ENCODE measurements at places on chromosomes 1 and 21.

- peak; percentile 55 for DNase-seq
Measured at GRCh38 chr1:54081306-54082270, 28.2 kb downstream of the TCEANC2 start.

- DNase-seq = no peak
Measured at GRCh38 chr1:233024199-233024598, 73.8 kb downstream of the NTPCR start.

DNA sequence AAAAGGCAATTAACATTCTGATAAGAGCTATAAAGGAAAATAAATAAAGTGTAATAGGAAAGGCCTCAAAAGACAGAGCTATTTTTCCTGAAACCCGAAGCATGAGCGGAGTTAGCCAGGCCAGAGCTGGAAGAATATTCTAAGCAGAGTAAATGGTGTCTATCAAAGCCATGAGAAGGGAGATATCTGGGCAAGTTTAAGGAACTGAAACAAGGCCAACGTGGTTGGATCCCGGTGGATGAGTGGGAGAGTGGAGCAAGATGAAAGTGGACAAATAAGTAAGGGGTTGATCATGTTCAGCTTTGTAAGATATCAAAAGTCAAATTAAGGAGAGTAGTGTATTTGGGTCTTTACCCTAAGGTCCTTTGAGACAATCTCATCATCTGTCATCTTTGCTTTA is 234.0 kb downstream of the TM2D1 start:
- DNase-seq = no peak

- DNase-seq = no peak
Measured at GRCh38 chr1:50349242-50349565, 74.0 kb downstream of the DMRTA2 start.

- DNase-seq = peak; percentile 40
Measured at GRCh38 chr21:40143822-40144525, 276.7 kb downstream of the PCP4 start.

DNA sequence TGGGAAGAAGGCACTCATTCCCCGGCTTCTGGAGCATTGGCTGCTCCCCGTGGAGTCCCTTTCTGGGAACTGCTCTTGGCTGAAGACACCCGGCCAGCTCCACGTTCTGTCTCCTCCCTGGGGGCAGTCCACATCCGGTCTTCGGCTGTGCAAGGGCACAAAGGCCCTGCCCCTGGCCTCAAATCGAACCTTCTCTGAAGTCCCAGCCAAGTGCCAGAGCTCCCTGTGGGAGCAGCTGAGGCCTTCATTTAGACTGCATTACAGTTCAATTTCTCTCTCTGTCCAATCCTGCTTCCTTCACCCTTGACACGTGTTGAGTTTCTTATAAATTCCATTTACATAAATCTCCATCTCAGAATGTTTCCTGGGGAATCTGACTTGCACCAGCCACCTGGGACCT is 132.9 kb upstream of the POU3F1 start:
- no peak for DNase-seq

DNA sequence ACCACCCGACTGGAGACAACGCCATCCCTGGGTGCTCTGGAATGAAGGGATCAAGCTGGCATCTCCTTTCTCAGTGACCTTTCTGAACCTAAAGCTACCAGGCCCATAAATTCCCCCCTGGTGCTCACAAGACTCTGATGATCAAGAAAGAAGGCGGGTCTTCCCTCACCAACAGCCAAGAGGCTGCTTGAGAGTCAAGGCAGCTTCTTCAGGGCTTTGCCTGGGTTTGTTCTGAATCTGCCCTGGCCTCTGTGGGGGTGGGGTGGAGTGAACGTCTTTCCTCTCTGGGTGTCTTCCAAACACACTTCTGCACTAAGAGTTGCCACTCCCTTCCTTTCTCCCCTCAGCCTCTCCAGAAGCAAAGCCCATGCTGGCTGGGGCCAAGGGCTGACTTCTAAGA is 36.1 kb downstream of the CD247 start:
- no peak for DNase-seq

GRCh38 chr1:7117399-7118281 is 332.4 kb downstream of the CAMTA1 start:
- no peak for DNase-seq

DNA sequence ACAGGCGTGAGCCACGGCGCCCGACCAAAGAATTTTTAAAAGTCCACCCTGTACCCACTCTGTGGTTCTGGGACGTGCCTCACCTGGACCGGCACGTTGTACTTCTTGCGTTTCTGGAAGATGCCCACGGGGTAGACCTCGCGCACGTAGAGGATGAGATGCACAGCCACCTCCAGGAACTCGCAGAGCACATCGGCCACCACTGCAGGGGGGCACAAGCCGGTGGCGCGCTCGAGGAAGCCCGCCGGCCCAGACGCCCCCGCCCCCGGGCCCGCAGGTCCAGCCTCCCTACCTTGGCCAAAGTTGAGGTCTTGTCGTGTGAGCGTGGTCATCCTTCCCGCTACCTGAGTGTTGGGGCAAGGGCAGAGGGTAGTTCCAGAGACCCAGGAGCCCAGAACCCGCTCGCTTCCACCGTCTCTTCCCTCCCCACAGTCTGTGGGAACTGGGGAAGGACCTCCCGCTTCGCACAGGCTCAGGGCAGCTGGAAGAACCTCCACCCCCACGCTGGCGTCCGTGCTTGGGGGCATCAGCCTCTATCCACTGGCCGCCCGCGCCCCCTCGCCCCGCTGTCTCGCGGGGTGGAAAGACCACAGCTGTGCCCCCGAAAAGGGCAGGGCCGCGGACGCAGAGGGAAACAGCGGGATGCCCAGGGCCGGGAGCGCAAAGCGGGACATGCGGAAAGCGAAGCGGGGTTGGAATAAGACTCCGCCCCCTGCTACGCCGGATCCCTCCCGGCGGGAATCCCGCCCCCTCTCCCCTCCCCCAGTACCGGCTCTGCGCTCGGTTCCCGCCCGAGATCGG is 478 bp downstream of the MAD2L2 start:
- no peak for DNase-seq

DNA sequence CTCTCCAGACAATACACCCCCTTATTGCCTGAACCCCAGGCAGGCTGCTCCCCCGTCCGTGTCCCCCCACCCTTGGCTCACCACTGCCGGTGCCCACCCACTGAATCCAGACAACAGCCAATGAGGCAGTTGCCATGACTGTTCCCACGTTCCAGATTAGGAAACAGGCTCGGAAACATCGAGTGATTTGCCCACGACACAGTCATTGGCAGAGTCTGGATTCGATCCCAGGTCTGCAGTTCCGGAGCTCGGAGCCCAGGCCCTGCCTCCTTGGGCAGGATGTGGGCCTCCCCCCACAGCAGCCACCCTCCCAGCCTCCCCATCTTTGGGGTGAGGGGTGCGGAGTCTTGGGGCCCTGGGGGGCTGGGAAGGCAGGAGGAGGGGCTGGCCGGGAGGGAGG is 20.3 kb upstream of the CLSTN1 start:
- DNase-seq = no peak

DNA sequence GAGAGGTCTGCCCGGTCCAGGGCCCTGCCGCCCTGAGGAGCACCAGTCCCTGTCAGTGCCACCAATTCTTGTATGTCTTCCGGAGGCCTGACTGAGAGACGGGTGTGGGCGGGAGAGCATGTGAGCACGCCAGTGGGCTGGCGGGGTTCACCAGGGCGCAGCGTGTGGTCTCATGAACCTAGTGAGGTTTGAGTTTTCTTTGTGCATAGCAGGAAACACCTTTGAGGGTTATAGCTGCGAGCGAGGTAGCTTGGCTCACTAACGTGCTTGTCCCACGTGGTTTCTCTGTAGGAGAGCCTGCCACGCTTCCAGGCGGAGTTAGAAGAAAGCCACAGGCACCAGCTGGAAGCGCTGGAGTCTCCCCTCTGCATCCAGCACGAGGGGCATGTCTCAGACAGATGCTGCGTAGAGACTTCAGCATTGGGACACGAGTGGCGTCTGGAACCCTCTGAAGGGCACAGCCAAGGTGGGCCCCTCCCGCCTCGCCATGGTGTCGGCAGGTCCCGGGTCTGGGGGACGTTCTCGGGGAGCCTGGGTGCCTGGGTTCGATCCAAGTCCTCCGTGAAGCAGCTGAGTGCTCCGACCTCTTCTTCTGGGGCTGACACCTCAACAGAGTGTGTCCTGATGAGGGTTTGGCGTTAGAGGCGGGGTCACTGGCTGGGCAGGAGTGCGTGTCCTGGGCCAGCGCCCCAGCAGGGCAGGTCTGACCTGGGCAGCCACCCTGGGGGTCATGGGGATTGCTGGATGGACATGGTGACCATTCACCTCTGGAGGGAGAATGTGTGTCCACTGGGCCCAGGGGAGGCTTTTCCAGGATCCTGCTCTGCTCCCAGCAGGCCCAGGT is 31.4 kb downstream of the PCNT start:
- peak; percentile 41 for DNase-seq

GRCh38 chr1:33854091-33854490 is 9.8 kb upstream of the HMGB4 start:
- no peak for DNase-seq

DNA sequence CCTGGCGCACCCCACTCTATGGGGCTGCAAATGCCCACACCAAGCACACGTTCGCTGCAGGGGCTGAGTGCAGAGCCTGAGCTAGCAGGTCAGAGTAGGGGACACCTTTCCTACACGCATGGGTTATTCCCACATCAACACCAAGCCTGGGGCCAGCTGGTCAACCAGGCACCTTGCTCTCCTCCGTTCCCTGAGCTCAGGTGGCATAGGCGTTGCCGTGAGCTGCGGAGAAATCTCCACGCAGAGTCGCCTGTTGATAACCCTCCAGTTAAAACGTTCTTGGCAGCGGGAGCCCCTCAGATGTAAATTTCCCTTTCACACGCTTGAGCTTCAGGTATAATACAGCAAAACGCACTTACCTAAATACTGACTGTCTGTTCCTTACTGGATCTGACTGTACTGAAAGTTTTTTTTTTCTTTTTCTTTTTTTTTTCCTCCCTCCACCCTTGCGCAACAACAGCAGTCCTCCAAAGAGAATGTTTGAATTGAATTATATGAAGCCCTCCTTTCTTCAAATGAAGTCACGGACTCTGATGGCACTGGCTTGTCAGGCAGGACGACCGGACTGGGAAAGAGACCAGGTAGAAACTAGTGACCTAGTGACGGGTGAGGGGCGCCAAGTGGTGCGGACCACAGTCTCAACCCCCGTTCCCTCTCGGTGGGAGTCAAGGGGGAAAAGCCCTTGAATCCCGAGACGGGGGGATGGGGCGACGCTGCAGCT is 2.1 kb downstream of the BRINP3 start:
- no peak for DNase-seq

DNA sequence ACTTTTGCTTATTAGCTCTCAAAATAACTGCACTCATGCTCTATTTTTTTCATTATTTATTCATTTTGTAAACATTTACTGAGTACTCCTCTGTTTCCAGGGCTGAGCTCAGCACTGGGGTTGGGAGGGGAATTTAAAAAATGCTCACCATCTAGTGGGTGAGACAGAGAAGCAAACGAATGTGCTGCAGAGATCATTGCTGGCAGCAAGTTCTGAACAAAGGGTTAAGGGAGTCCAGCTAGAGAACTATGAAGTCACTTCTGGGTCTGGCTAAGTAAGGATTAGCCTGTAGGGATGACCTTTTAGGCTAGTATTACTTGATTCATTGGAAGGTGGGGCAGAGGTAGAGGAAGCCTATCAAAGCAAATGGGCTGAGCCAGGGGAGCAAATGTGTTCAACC is 99.1 kb upstream of the ZNF644 start:
- no peak for DNase-seq

DNA sequence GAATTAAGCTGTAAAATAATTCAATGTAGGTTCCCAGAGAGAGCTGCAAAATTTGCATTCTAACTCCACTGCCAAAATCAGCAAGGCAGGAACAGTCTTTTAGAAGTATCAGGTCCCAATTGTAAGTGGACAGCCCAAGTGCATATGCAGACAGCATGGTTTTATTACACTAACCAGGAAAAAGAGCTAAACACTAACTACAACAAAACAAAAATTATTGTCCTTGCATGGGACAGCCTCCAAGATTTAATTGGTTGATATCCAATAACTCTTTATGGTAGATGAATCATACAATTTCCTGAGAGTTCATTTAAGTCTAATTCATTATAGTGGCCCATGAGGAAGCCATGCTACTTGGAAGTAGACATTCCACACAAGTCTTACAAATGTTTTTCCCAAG is 154.3 kb upstream of the ZNF648 start:
- no peak for DNase-seq
